HepG2 (cell line): ENCODE measurements at places on chromosomes 4 and X. TPM values are rescaled to one million over a fixed set of nuclear protein-coding genes. Genes with fewer than 3 reads are reported as not detected.

CD38 gene
- total RNA-seq, result not detected in 2 replicates

HSFX4 gene
- total RNA-seq, result not detected in 2 replicates

DNA sequence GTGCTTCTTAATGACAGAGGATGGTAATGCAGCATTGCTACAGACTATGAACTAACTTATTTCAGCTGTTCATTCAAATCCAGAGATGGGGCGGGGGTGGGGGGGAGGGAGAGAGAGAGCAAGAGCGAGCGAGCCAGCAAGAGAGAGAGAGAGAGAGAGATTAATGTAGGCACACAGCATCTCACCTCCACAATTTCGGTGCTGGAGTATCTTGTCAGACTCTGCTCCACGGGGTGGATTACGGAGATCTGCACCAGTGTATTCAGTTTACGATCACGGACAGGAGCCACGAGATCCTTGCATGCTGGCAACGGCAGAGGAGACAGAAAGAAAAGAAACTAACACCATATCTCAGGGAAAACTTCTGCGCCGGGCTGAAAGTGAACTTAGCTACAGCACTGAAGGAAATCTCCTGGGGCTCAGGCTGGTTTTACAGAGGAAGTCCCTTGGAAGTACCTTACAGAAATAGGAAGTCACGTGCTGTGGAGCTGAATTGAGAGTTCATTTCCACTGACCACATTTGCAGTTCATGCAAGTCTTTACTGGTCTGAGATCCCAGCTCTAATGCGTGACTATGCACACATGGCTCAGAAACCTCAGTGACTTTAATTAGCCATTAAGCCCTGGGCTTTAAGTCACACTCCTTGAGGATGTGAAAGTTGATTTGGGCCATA lies 440.9 kb downstream of the INPP4B start:
- no peak for DNase-seq

DNA sequence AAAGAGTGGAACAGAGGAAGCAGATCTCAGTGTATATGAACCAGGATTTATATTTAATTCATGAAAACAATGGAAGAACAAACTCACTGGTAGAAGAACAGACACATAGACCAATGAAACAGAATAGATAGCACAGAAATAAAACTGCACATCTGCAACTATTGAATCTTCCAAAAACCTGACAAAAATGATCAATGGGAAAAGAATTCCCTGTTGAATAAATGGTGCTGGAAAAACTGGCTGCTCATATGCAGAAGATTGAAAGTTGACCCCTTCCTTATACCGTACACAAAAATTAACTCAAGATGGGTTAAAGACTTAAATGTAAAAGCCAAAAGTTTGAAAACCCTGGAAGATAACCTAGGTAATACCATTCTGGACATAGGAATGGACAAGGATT lies 391.0 kb downstream of the MAGEB5 start:
- DNase-seq, result no peak

DNA sequence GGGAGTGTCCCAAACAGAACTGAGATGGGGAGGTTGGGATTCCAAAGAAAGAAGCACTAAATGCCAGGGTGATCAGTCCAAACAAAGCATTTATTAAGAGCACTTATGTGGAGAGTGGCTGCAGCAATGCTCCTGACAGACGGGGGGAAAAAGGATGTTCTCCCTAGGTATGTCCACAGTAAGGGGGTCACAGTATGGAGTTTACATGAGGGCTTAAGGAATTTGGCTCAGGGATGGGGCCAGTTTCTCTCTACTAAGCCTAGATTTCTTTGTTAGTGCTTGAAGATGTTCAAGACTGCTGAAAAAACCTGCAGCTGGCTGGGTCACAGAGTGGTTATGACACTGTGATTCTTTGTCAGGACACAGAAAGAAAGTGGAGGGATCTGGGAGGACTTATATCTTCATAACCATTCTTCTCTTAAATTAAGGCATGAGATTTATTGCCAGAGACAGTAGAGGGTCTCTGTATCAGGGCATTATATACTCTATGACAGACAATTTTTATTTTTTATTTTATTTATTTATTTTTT lies 1468.0 kb downstream of the C4orf33 start:
- no peak for DNase-seq

GYPE gene
- not detected in 2 replicates for total RNA-seq

DNA sequence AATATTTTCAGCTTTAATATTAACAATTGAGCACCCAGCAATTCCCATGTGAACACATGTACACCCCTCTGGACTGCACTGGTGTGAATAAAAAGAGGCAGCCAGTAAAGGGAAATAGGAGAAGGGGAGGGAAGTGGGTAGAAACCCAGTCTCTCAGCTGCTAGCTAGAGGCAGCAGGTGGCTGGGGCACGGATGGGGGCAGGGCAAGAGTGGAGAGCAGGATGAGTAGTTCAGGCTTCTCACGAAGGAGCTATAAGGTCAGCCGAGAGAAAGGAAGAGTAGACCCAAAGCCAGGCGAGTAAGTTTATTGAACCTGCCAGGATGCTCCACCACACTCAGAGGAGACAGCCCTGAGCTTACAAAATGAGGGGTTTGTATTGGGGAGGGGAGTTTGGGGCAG lies 184.8 kb upstream of the MTMR8 start:
- no peak for DNase-seq

VCX2 gene
- not detected in 2 replicates for total RNA-seq

DNA sequence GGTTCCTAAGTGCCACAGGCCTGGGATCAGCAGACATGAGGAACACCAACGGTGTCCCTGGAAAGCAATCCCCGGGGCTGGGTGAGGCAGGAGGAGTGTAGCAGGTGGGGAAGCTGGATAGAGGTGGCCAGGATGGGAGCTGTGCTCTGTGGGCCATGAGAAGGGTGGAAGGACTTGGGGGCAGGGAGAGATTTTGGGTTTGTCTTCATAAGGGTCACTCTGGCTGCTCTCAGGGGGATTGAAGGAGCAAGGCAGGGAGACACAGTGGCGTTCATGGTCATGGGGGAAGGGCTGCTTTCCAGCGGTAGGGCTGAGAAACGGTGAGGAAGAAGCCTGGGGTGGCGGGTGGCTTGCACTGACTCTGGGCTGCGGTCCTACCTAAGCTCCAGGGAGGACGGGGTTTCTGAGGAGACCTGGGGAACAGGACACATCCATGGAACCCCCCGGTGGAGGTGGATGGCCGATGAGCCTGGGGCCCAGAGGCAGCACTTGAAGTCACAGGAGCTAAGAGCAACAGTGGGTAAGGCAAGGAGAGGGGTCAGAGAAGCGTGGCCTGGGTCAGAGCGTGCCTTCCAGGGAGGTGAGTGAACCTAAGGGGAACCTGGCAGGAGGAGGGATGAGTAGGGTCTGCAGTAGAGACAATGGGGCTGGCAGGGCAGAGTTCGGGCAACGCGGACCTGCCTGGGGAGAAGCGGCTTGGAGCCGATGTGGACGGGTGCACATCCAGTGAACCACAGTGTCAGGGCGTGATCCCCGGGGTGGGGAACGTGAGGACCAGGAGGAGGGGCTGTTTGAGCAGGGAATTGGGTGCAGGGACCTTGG lies 12.4 kb upstream of the CTBP1 start:
- DNase-seq, result no peak

- no peak for DNase-seq
These were observed 17.3 kb upstream of the GLUD2 start for GRCh38 chrX:121030083-121030482.

CFAP299 gene
- not detected in 2 replicates for total RNA-seq

RNF128 gene
- total RNA-seq, result 9.7 and 18.5 TPM in 2 replicates

GRCh38 chrX:119984652-119985051 lies 41.1 kb upstream of the NKAP start:
- no peak for DNase-seq

- DNase-seq, result no peak
These were observed 25.5 kb upstream of the FHL1 start for GRCh38 chrX:136121788-136122187.

GABRG1 gene
- not detected in 2 replicates for total RNA-seq

DNA sequence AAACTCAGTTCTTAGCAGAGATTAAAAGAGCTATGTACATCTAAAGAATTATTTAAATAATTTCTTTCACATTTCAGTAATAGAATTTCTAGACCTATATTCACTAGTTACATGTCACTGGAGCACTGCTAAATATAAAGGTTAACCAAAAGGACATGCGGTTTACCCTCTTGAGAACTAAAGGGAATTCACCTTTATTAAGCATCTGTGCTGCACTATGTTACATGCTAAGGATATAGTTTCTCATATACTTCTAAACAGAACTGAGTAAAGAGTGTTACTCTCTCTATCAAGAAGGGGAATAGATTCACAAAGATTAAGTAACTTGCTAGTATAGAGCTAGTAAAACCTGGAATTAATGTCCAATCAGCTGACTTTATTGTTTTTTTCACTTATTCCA lies 7.6 kb downstream of the SPIN3 start:
- no peak for DNase-seq

DNA sequence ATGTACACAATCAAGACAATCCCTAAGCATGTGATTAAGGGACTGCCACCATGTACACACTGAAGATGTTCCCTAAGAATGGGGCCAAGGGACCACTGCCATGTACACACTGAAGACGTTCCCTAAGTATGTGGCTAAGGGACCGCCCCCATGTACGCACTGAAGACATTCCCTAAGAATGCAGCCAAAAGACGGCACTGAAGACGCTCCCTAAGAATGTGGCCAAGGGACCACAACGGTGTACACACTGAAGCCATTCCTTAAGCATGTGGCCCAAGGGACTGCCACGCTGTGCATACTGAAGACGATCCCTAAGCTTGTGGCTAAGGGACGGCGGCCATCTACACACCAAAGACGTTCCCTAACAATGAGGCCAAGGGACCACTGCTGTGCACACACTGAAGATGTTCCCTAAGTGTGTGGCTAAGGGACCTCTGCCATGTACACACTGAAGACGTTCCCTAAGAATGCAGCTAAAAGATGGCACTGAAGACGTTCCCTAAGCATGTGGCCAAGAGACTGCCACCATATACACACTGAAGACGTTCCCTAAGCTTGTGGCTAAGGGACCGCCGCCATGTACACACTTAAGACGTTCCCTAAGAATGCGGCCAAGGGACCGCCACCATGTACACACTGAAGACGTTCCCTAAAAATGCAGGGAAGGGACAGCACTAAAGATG lies 26.4 kb downstream of the DHRSX start:
- DNase-seq, result no peak

DNA sequence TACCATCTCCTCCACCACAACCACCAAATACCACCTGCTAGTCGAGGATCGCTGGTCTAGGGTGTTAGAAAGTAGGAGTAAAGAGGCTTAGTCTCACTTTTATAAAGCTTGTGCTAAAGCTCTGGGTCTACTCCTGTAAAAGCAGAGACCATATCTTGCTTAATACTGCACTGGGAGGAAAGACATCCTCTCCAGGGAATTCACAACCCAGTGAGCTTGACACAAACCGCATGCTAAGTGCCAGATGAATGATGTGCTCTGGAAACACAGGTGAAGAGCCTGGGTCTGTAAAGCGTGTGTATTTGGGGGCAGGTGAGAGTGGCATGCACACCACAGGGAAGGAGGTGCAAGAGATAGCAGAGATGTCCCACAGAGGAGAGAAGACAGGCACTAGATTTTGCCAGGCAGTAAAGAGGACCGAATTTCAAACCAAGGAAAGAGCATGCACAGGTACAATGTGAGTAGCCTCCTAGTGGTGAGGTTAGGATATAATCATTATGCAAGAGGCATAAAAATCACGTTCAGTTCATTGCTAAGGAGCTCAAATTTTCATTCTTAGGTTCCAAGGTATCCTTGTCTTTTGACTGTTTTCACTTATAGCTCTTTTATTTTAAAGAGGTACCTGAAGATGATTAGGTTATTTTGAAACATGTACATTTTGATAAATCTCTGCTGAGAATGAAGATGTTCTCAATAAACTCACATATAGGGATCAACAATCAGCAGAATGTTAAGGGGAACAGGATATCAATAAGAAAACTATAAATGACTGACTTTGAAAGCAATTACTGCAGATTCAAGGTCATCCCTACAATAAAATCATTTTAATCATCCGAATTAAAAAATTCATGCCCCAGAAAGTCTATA lies 20.7 kb downstream of the TAPT1 start:
- peak; percentile 31 for DNase-seq

DNA sequence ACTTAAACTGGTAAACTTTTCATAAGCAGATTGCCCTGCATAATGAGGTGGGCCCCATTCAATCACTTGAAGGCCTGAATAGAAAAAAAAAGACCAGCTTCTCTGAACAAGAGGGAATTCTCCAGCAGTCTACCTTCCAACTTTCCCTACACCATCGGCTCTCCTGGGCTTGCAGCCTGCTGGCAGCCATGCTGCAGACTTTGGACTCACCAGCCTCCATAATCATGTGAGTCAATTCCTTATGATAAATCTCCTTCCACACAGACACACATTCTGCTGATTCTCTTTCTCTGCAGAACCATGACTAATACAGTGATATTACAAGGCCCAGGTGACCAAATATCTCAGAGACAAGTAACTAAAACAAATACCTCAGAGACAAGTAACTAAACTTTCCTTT lies 113.8 kb upstream of the WDR17 start:
- no peak for DNase-seq

GRCh38 chrX:40625294-40625693 lies 2.1 kb downstream of the MPC1L start:
- DNase-seq, result no peak

GRCh38 chr4:100962698-100963097 lies 384.6 kb downstream of the PPP3CA start:
- DNase-seq, result no peak

DNA sequence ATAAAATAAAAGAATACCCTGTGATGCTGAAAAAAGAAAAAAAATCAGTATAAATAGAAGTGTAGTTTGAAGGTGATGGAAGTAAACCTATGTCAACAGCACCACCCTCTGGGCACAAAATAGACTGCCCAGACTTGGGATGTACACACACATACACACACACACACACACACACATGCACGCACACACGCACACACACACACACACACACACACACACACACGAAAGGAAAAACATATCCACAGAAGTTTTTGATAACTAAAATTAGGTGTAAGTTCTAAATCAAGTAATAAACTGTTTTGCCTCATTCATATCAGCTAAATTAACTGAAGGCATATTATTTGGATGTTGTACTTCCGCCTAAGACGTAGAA lies 40.5 kb downstream of the ANXA5 start:
- DNase-seq, result peak; percentile 50

DNA sequence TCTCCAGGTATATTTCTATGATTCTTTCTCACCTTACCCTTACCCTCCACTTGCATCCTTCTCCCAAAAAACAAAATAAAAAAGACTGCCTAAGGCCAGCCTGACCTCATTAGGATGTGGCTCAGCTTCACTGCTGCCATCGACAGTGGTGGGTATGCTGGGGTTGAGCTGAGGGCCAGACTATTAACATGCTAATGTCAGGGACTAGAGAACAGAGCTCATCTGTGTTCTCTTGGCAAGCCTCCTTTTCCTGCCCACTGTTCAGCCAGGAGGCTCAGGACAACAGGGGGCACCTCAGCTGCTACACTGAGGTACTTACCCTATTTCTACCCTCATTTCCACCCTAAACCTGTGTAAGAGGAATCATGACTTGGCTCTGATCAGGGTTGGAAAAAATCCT lies 59.3 kb downstream of the MSN start:
- no peak for DNase-seq

GRCh38 chr4:78774417-78774816 lies 1.7 kb upstream of the BMP2K start:
- DNase-seq, result no peak

SAGE1 gene
- total RNA-seq, result not detected in 2 replicates
